Myocyte (in vitro differentiated cells): ENCODE measurements at places on chromosomes 7 and 10.
A peak's percentile ranks its signal among the peaks of the same experiment; 100 is the strongest.

GRCh38 chr7:43364391-43364790, 218.5 kb upstream of the STK17A start:
- DNase-seq = no peak

DNA sequence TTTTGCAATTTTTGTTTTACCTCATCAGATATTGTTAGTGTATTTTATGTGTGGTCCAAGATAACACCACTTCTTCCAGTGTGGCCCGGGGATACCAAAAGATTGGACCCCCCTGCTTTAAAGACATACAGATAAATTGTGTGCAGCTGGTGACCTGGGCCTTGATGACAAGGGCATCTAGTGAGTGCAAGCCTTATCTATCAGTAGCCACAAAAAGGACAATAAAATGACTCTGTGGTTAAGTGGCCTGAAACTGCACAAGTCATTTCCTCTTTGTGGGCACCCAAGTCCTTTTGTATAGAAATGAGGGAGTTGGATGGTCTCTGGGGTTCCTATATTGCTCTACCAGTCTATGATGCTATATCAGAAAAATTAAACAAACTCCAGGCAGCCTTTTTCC, 98.1 kb downstream of the PARD3 start:
- no peak for DNase-seq

GRCh38 chr7:103799298-103799697, 190.2 kb downstream of the RELN start:
- no peak for DNase-seq

DNA sequence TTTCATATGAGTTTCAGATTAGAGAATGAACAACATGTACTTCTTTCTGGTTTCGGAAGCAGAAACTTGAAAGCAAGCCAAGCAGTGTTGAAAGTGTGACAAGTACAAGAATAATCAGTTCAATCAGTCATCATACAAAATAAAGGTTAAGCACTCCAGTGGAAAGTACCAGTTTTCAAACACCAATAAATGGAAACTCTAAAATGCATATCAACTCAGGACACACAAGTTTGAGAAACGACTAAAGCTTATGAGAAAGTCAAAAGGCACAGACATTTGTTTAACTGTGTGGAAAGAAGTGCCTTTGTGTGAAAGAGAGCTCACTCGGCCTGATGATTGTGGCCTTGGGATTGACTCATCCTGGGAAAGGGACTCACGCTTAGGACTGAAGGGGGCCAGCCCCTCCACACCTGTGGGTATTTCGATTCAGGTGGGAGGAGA, 60.6 kb upstream of the AKR1C1 start:
- DNase-seq = peak; percentile 12

DNA sequence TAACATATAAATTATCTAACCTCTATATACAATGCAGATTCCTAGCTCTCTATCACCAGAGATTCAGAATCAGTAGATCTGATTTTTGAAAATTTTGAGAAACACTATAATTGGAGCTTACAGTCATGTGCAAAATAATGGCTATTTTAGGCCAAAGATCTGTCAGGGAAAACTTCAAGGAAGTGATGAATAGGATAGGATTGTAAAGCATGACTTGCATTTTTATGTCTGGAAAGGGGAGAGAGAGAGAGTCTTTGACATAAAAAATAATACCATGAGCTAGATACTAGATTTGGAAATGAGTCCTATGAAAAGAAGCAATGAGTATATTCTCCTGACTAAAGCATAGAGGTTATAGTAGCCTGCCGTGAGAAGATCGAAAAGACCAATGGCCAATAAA, 181.1 kb downstream of the SDHAF3 start:
- peak; percentile 22 for DNase-seq
